Cortex of kidney (tissue), 1 donor: ENCODE measurements at places on chromosomes 11 and 22.

GRCh38 chr11:117792241-117792640 is 4.8 kb downstream of the DSCAML1 start:
- DNase-seq: no peak

DNA sequence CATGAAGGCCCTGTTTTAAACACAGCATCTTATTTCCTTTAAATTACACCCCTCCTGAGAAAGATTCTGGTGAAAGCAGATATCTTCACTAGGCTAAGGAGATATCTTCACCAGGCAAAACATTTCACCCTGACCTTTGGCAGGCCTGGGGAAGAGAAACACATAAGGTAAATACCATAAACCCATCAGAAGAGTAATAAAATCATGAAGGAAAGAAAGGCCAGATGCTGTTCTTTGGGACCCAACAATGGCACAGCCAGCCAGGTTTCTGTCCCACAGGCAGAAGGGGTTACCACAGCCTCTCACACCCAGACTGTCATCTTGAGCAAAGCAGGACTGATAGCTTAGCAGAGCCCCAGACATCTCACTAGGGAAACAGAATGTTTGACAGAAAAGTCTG is 125.4 kb downstream of the CCDC34 start:
- no peak for DNase-seq

DNA sequence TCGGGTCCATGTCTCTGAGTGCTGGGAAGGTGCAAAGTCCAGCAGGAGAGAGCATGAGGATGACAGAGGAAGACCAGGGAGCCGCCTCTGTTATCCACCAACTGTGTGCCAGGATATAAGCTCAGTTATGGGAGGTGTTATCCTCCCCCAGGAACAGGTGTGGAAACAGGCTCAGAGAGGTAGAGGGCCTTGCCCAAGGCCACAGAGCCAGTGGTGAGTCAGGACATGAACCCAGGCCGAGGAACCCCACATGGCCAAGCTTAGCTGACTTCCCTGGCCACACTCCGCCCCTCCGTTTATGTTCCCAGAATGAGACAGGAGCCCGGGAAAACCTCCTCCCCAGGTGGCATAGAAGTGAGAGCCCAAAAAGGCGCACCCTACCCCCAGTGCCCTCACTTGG is 50.3 kb downstream of the ISX start:
- DNase-seq: no peak

DNA sequence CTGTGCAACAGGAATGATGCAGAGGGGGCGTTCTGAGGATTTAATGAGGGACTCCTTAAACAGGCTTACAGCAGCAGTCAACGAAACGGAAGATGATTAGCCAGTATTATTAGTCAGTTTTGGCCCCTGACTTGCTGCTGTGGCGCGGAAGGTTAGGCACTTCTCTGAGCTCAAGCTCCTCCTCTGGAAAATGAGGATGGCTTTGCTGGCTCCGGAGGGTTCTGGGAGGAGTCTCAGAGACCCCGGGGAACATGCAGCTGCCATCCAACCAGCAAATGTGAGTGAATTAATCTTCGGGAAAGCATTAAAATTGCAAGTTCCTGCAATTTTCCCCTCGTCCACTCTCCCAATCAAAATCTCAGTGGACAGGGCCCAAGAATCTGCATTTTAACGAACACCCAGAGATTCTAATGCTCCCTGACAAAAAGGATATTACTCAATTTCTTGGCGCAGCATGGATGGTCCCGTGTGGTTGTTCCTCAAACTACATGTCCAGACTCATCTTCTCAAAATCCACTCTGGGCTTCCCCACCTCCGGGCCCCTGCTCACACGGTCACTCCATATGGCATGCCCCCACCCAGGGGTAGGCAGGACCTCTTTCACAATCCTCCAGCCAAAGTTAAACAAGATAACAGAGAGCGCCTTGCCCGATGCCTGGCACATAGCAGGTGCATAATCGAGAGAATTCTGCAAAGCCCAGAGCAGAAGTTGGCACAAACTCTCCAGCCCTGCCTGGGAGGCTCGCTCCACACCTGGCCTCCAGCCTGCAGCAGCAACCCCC is 6.4 kb downstream of the ELFN2 start:
- no peak for DNase-seq

- no peak for DNase-seq
Measured at GRCh38 chr11:123601136-123601535, 53.3 kb downstream of the SCN3B start.

DNA sequence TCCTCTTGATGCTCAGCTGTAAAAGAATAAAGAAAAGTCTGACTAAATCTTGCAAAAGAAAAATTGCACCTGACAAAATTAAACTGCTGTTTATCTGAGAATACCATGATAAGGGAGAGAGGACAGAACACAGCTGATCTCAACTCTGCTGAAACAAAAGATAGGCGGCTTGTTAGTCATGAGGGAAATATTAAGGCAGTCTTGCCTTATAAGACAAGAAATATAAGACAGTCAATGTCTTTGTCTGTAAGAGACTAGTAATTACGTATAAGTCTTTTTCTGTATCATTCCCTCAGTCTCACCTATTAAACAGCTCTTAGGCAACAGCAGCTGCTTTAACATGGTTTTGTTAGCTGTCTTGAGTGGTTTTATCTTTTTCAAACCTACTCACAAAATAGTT is 296.6 kb downstream of the LUZP2 start:
- no peak for DNase-seq

DNA sequence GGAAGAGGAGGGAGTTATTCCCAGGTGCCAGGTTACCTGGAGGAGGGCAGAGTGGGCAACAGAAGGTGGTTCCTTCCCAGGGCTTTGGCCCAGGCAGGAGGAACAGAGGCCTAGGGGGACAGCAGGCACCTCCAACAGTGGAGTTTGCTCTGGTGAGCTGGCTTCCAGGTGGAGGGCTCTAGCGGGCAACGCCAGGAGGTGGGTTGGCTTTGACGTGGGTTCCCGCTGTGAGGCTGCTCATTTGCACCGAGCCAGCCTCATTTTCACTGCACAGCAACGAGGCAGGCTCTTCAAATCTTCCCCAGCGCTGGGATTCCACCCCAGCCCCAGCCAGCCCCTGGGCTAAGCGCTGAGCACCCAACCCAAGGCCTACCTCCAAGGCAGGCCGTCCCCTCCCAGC is 8.1 kb downstream of the IGSF9B start:
- DNase-seq: no peak

- DNase-seq: no peak
Measured at GRCh38 chr11:112320668-112321067, 60.0 kb upstream of the PLET1 start.

DNA sequence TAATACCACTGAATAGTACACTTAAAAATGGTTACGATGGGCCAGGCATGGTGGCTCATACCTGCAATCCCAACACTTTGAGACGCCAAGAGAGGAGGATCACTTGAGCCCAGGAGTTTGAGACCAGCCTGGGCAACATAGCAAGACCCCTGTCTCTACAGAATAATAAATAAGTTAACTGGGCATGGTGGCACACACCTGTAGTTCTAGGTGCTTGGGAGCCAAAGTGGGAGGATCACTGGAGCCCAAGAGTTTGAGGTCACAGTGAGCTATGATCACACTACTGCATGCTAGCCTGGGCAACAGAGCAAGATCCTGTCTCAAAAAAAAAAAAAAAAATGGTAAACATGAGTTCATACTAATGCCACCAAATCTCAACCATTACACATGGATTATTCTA is 61.3 kb downstream of the CD6 start:
- no peak for DNase-seq

DNA sequence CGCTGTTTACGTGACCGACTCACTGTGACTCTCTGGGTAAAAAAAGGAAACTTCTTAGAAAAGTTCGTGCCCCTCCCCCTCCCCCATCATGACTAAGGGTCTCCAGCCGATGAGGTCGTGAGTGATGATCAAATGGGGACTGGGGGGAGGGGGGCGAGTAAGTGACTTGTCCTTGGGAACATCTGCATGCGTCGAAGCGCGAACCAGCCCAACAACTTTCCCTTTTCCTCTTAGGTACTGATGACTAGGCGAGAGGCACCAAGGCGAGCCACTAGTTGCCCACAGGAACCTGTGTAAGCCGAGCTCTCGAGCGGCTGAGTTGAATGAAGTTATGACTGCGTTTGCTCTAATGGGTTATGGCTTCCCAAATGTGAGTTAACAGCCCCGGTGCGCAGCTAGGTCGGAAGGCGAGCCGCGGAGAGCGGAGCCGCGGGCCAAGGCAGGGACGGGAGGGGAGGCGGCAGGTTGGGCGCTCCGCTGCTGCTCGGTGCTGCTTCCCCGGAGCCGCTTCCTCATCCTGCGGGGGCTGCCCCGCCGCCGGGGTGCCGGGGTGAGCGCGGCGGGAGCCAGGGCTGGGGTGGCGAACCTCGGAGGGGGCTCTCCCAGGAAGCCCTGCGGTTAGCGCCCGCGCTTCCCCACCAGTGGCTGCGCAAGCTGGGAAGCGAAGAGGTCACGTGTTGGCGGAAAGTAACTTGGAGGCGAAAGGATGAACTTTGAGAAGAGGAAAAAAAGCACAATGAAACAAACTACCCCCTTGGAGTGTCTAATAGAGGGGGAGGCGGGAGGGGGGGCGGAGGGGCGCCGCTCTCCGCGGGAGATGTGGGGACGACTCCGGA is 22.1 kb upstream of the BDNF start:
- no peak for DNase-seq

DNA sequence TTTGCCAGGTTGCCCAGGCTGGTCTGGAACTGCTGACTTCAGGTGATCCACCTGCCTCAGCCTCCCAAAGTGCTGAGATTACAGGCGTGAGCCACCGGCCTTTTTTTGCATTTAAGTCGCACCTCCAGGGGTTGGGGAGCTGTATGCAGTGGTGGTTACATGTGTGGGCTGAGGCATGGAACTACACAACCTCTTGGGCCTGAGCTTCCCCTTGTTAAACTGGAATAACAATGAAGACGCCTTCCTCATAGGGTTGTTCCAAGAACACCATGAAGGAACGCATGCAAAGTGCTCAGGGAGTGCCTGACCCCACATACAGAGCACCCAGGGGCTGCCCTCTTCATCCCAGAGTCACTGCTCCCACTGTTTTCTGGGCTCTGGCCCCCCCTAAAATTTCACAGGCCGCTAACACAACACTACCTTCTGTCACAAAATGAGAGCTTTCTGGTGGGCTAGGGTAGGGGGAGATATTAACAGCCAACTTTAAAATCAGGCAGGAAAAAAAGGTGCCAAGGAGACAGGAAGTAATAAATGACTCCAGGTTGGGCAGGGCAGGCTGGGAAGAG is 1.3 kb upstream of the FAM118A start:
- no peak for DNase-seq

DNA sequence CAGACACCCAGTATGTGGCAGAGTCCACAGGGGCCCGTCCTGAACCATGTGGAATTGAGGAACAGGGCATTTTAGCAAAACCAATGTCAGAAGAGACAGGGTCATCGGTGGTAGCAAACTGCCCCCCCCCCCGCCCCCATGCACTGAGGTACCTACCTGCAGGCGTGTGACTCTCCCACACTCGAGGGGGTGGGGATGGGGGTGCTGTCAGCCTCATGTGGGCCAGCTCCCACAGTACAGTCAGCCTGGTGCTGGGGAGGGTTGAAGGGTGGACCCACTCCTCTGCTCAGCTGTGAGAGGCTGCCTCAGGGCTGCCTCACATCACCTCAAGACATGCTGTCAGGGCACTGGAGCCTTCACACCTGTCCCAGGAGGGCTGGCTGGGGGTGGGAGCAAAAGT is 10.7 kb upstream of the SUSD2 start:
- no peak for DNase-seq

GRCh38 chr11:111039982-111040381 is 205.5 kb upstream of the POU2AF2 start:
- DNase-seq: no peak

GRCh38 chr22:46273432-46274148 is 5.8 kb downstream of the TTC38 start:
- no peak for DNase-seq

- DNase-seq: no peak
Measured at GRCh38 chr11:2107941-2108630, 31.1 kb downstream of the IGF2 start.

DNA sequence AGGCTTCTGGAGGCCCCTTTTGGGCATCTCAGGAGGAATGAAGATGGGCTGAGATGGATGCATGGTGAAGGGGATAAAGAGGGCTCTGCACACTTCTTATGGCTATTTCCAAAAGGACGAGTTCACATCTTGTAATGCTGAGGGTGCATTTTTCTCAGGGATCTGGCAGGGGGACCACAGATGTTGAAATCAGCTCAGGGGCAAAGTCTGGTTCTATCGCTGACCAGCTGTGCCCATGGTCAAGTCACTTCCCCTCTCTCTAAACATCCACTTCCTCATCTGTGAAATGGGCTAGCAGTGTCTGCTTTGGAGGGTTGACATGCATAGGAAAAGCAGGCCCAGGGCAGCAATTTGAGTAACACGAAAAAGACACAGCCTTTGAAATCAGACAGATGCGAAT is 26.5 kb downstream of the LHFPL7 start:
- DNase-seq: no peak

DNA sequence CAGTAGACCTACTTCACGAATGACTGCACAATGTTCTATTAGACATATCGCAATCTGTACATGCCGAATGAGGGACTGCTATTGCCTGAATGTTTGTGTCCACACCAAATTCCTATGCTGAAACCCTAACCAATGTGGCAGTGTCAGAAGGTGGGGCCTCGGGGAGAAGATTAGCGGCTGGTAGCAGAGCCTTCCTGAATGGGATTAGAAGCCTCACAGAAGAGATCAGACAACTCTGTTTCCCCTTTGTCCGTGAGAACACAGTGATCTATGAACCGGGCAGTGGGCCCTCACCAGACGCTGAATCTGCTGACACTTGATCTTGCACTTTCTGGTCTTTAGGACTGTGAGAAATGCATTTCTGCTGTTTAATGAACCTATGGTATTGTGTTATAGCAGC is 33.1 kb downstream of the LRFN4 start:
- no peak for DNase-seq

GRCh38 chr22:42872821-42873220 is 15.7 kb upstream of the ARFGAP3 start:
- DNase-seq: no peak

DNA sequence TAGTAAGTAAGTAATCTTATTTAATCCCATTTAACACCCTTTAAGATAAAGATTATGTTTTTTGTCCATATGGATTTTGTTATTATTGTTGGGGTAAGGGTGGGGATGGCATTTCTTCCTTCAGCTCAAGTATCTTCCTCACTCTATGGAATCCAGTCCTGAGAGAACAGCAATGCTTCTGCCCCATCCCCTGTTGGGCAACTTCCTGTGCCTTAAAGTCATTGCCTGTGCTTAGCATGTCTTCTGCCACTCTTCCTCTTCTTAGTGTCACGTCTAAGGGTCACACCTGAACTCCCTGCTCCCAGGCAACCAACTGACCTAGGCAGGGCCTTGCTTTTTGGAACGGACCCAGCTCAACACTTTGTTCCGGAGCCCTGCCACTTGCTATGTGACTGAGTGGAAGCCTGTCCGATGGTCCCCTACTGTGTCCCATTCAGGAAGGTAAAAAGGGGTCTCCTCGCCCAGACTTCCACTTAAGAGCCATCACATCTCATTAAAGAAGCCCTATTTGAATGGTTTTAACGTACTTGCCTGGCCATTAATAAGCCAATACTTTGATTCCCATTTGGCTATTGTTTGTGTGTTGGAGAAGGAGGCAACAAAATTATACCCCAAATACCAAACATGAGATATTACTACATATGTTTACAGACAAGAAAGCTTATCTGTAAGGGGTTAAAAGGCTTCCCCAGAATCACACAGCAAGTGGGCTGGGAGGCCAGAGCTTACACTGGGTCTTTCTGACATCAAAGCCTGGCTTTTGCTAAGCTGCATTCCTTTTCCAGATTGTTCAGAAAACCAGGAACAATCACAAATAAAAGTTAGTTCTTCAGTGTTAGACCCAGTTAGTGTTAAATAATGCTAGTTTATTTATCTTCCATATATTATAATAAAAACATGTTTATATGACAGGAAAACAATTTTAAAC is 59.2 kb downstream of the RAB38 start:
- no peak for DNase-seq
